ENCODE measurements at places on chromosomes 1 and 21. TPM values are rescaled to one million over a fixed set of nuclear protein-coding genes. Genes with fewer than 3 reads are reported as not detected.

DNA sequence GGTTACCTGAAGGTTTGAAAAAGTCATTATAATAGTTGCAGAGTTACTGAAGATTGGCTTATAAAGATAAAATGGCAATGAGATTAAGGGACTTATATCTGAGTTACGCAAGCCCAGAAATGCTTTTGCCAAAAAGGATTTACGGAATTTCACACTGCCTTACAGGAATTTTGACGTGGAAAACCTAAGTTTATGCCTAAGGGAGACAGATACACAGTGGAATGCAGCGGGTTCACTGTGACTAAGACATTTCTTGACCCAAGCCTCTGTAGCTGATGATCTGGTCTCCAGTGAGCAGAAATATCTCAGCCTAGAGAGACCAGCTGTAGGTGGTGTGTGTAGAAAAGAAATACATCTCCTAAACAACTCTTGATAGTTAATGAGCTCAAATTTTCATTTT, 10.1 kb upstream of the EXO1 start:
- DNase-seq, result no peak
- H3K27ac ChIP-seq, result no peak overlapping the region
- no peaks in the 10 kb centered on the region for H3K27me3 ChIP-seq
- no peaks in the 10 kb centered on the region for H3K4me1 ChIP-seq
- H3K36me3 ChIP-seq, result no peaks in the 10 kb centered on the region

DNA sequence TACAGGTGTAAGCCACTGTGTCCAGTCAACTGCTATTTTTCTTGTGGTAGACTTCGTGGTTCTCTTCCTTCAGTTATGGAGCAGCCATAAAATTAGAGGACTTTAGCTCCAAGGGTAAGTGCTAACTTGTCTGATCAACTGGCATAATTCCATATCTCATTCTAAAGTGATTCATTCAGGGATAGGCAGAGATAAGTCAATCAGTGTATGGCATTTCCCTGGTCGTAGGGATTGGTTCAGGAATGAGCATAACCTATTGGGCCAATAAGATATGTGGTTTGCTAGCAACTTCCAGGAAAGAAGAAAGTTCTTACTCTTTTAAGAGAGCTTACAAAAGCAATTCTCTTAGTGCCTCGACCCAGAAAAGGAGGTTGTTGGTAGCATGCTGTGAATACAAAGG, 4.7 kb upstream of the ZSWIM5 start:
- H3K4me1 ChIP-seq, result peaks cover 4% of the 10 kb centered on the region
- no peaks in the 10 kb centered on the region for H3K36me3 ChIP-seq
- no peak for DNase-seq
- no peak overlapping the region for H3K4me3 ChIP-seq
- H3K27me3 ChIP-seq, result no peaks in the 10 kb centered on the region

DNA sequence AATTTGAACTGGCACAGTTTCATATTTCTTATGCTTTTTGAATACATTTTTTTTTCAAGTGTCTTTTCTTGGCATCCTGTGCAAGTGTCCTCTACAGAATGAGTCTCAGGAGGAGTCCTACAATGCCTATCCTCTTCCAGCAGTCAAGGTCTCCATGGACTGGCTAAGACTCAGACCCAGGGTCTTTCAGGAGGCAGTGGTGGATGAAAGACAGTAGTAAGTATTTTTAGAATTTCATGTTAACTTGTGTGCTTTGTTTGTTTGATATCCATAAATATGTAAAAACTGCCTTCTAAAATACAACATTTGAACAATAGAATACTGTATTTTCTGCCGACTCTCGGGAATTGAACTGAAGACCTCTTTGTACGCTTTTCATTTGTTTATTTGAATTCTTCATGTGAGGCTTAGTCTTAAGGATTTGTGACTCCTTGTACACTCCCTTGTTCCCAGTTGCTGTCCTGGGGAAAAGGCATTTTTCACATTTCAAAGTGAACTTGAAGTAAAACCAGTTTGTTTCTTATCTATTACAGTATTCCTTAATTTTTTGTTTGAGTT, 56.6 kb downstream of the NCF2 start:
- no peak for DNase-seq
- no peak overlapping the region for H3K27ac ChIP-seq
- H3K4me3 ChIP-seq, result no peak overlapping the region

- H3K27ac ChIP-seq, result no peak overlapping the region
- H3K27me3 ChIP-seq, result no peaks in the 10 kb centered on the region
- H3K4me3 ChIP-seq, result no peak overlapping the region
- H3K36me3 ChIP-seq, result no peaks in the 10 kb centered on the region
- no peak for DNase-seq
These were observed 159.1 kb downstream of the EDEM3 start for GRCh38 chr1:184595596-184595995.

DNA sequence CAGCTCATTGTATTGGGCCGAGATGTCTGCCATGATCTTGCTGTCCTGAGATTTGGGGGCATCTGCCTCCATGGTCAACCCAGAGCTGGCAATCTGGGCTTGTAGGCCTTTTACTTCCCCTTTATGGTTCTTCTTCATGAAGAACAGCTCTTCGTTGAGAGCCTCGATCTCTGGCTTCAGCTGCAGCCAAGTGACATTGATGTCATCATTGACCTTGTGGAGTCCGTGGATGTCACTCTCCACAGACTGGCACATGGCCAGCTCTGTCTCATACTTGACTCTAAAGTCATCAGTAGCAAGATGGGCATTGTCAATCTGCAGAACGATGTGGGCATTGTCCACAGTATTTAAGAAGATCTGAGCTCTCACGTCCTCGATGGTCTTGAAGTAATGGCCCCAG, 29.2 kb downstream of the RAP1A start:
- peaks cover 3% of the 10 kb centered on the region for H3K36me3 ChIP-seq
- H3K27ac ChIP-seq, result no peak overlapping the region
- H3K4me1 ChIP-seq, result no peaks in the 10 kb centered on the region
- H3K4me3 ChIP-seq, result no peak overlapping the region

DNA sequence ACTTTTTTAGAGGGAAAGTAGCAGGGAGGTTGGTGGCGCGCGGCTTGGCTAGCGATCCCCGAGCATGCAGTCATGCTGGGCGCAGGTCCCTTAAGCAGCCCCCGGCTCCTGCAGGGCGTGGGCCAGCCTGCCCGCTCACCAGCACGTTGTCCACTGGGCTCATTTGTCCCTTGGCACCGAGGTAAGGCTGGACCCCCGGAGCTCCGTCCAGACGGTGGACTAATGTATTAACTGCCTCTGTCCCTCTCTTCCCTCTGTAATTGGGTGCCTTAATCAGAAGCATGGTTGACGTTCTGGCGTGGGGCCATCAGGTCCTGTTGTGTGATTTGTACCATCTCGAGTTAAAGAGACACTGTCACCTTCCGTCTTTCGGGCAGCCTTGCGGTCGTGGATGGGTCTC, 17.7 kb downstream of the TMEM201 start:
- no peak overlapping the region for H3K27ac ChIP-seq
- H3K4me1 ChIP-seq, result peaks cover 22% of the 10 kb centered on the region
- no peaks in the 10 kb centered on the region for H3K27me3 ChIP-seq
- no peak for DNase-seq
- H3K4me3 ChIP-seq, result no peak overlapping the region

DNA sequence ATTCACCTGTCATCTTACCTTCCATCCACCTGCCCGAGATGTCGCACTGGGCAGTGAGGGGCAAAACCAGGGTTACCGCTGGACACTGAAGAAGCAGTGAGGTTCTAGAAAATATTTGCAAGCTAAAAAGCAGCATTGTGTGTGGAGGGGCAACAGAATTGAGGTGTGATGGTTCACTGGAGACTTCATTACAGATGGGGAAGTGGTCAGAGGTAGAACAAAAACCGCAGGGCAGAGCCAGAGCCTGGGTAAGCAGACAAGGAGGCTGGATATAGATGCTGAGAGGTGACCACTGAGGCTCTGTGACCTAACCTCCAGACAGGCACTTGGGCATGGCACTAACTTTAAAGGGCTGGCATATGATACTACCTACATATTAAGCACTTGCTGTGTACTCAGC, 363.9 kb upstream of the PROX1 start:
- H3K27me3 ChIP-seq, result no peaks in the 10 kb centered on the region
- H3K36me3 ChIP-seq, result no peaks in the 10 kb centered on the region
- H3K4me3 ChIP-seq, result no peak overlapping the region

GRCh38 chr1:181739214-181739613, 255.9 kb downstream of the CACNA1E start:
- H3K27me3 ChIP-seq, result no peaks in the 10 kb centered on the region
- DNase-seq, result no peak
- H3K27ac ChIP-seq, result no peak overlapping the region
- H3K4me1 ChIP-seq, result peaks cover 20% of the 10 kb centered on the region

GRCh38 chr1:91057784-91058183, 35.9 kb upstream of the ZNF644 start:
- no peak for DNase-seq
- H3K27me3 ChIP-seq, result no peaks in the 10 kb centered on the region
- no peak overlapping the region for H3K27ac ChIP-seq
- no peak overlapping the region for H3K4me3 ChIP-seq
- H3K4me1 ChIP-seq, result no peaks in the 10 kb centered on the region
- no peaks in the 10 kb centered on the region for H3K36me3 ChIP-seq

GRCh38 chr1:4733446-4734177, 79.2 kb downstream of the AJAP1 start:
- no peak for DNase-seq
- H3K4me3 ChIP-seq, result no peak overlapping the region
- H3K36me3 ChIP-seq, result peaks cover 6% of the 10 kb centered on the region

GRCh38 chr1:157124855-157125254, 13.3 kb downstream of the ETV3 start:
- no peak overlapping the region for H3K4me3 ChIP-seq
- H3K27ac ChIP-seq, result no peak overlapping the region

GRCh38 chr1:96358057-96358456, 363.5 kb upstream of the PTBP2 start:
- no peak overlapping the region for H3K4me3 ChIP-seq
- no peaks in the 10 kb centered on the region for H3K27me3 ChIP-seq
- no peak for DNase-seq
- no peaks in the 10 kb centered on the region for H3K4me1 ChIP-seq
- no peaks in the 10 kb centered on the region for H3K36me3 ChIP-seq

DNA sequence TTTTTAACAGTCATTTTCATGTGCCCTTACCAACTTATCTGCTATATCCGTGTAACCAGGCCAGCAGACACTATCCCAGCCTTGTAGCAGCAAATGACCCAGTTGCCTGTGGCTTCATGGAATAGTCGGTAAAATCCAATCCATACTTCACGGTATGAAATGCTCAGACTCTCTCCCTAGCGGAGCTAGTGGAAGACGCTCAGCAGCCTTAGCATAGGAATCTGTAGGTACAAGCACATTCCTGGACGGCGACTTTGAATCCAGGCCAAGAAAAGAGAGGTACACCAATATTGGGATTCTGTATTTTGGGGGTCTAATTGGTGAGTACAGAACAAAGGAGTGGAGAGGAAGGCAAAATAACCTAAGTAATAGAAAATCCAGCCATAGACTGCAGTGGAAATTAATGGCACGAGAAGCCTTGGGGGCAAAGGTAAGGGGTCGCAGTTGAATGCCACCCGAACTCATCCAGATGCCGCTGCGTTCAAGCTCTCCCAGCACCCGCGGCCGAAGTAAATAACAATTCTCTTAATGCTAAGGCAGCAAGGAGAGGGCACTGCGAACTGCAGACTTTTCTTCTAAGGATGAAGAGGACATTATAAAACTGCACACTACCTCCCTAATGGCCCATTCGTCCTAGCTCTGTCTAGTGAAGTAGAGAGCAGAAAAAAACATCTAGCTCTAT, 17.7 kb upstream of the TBX15 start:
- peaks cover 26% of the 10 kb centered on the region for H3K4me1 ChIP-seq
- H3K27ac ChIP-seq, result no peak overlapping the region
- no peaks in the 10 kb centered on the region for H3K36me3 ChIP-seq
- no peak for DNase-seq
- peaks cover 96% of the 10 kb centered on the region for H3K27me3 ChIP-seq

- no peaks in the 10 kb centered on the region for H3K36me3 ChIP-seq
- H3K4me3 ChIP-seq, result peak overlapping the region; percentile 3
- H3K27ac ChIP-seq, result no peak overlapping the region
- peak; percentile 22 for DNase-seq
- H3K27me3 ChIP-seq, result peaks cover 39% of the 10 kb centered on the region
These were observed 164.8 kb downstream of the PPIAL4G start for GRCh38 chr1:148318123-148318903.

DNA sequence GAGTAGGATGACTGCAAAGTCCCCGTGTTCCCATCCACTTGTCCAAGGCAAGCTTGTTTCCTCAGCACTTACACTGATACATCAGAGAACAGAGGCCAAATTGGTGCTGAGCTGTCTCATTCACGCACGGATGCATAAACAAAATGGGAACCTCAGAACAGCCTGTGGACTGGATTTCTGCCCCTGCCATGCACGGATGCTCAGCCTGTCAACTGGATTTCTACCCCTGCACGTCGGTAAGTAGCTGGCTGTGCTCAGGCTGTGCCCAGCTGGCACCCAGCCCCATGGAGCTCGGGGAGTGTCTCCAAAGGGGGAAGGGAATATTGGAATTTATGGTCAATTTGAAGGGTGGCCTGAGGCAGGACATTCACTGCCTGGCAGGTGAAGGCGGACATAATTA, 40.8 kb upstream of the TMPRSS2 start:
- H3K36me3 ChIP-seq, result no peaks in the 10 kb centered on the region
- H3K27ac ChIP-seq, result no peak overlapping the region
- DNase-seq, result peak; percentile 54
- H3K4me3 ChIP-seq, result no peak overlapping the region
- H3K27me3 ChIP-seq, result no peaks in the 10 kb centered on the region

DNA sequence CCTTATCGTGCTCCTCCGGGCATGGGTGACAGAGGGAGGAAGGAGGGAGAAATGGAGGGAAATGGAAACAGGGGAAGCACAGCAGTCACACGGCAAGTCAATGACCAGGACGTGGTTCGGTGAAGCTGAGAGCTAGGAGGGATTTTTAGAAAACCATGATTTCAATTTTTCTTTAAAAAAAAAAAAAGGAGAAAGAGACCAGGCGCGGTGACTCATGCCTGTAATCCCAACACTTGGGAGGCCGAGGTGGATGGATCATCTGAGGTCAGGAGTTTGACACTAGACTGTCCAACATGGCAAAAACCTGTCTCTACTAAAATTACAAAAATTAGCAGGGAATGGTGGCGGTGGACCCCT, 776 bp upstream of the TNFRSF9 start:
- peaks cover 20% of the 10 kb centered on the region for H3K27me3 ChIP-seq
- peaks cover 8% of the 10 kb centered on the region for H3K4me1 ChIP-seq

- peaks cover 2% of the 10 kb centered on the region for H3K27me3 ChIP-seq
- H3K4me3 ChIP-seq, result no peak overlapping the region
- H3K27ac ChIP-seq, result no peak overlapping the region
- H3K36me3 ChIP-seq, result no peaks in the 10 kb centered on the region
- H3K4me1 ChIP-seq, result no peaks in the 10 kb centered on the region
These were observed 476.8 kb upstream of the DEPDC1 start for GRCh38 chr1:68973459-68974244.

Gene ZNF672
- polyA plus RNA-seq, result 35.1 TPM

Gene OLFM3
- 34.2 TPM for polyA plus RNA-seq

Gene KRTAP10-6
- not detected for polyA plus RNA-seq

Gene ARMH1
- 10.8 TPM for polyA plus RNA-seq

Gene SPATA6
- polyA plus RNA-seq, result 25.4 TPM

Gene OR6N1
- polyA plus RNA-seq, result not detected

Gene KDF1
- 0.24 TPM for polyA plus RNA-seq

Gene PTPRC
- 8.0 TPM for polyA plus RNA-seq

Gene LCE2B
- not detected for polyA plus RNA-seq

All from spinal cord (tissue), 10 donors.